ENCODE measurements at places on chromosomes 12 and 14.
A peak's percentile ranks its signal among the peaks of the same experiment; 100 is the strongest.

- DNase-seq, result no peak
These were observed 18.0 kb upstream of the DYRK2 start for GRCh38 chr12:67630373-67631088.

GRCh38 chr14:31568161-31568560, 7.0 kb downstream of the NUBPL start:
- DNase-seq, result no peak

- DNase-seq, result peak; percentile 84
These were observed 18.5 kb downstream of the UTP20 start for GRCh38 chr12:101298426-101298825.

DNA sequence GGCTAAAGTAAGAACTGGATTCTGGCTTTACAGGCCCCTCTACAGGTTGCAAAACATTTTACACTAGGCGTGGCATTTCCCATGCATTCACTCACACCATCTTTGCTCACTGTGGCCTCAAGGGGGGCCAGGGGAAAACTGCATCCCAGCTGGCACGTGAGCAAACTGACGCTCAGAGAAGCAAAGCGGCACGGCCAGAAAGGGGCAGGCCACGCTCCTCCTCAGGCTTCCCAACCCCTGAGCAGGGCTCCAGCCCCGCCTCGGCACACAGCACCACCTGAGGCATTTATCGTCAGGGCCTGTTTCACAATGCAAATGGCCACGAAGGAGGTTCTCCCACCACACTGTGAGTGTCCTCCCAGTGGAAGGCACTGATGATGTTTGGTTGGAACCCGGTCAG, 90.8 kb downstream of the BCL11B start:
- no peak for DNase-seq

GRCh38 chr14:22465201-22465840, 123.7 kb downstream of the DAD1 start:
- peak; percentile 24 for DNase-seq

DNA sequence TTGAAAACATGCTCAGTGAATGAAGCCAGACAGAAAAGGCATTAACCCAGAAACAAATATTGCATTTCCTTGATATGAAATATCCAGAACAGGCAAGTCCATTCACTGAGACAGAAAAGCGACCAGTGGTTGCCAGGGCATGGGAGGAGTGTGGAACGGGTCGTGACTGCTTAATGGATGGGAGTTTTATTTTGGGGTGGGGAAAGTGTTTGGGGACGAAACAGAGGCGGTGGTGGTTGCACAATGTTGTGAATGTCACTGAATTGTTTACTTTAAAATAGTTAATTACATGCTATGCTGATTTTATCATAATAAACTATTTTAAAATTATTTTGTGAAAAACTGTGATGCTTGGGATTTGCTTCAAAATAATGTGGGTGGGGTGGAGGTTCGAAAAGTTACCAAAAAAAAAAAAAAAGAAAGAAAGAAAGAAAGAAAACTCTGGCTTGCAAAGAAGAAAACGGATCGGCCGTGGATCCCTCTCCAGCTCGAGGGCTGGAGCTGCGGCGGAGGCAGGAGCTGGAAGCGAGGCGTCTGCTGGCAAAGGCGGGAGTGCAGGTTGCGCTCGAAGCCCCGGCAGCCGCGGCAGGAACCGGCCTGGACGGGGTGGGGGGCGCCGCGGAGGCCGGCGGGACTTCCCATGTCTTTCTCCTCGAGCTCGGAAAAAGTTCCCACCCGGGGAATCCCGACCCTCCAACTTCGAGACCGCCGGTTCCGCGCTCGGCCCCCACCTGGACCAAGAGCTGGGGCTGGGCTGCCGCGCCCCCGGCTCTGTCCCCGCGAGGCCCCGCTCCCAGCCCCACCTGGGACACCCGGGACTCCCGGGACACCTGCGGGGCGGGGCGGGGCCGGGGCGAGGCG, 524 bp upstream of the P2RX2 start:
- no peak for DNase-seq

DNA sequence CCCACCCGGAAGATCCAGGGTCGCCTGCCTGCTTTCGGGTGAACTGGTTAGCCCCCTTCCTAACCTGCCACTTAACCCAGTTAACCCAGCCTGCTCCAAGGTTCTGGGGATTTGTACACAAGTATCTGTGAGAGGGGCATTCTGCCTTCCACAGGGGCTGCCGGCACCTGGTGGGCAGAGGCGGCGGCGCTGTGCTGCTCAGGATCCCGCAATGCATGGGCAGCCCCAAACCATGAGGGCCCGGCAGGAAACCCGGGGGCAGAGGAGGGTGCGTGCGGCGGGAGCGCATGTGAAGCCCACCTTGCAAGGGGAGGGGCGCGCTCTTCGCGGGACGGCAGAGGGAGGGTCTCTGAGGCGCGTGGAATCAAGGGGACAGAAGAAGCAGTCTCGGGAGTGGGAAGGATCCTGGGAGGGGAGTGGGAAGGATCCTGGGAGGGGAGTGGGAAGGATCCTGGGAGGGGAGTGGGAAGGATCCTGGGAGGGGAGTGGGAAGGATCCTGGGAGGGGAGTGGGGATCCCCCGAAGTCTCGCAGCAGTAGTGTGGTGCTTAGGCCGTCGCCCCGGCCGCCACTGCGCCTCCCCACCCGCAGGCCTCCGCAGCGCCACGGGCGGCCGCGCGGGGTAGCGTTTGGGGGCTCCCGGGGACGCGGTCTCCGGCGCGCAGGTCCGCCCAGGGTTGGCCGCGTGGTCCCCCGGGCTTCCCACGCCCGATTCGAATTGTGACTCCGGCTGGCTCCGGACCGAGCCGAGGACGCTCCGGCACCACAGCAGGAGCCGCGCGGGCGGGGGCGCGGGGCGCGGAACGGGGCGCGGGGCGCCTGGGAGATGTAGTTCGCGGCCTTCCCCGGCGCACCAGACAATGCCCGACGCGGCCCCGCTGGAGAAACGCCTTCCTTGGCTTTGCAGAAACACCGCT, 4.9 kb upstream of the MTA1 start:
- DNase-seq, result peak; percentile 56

DNA sequence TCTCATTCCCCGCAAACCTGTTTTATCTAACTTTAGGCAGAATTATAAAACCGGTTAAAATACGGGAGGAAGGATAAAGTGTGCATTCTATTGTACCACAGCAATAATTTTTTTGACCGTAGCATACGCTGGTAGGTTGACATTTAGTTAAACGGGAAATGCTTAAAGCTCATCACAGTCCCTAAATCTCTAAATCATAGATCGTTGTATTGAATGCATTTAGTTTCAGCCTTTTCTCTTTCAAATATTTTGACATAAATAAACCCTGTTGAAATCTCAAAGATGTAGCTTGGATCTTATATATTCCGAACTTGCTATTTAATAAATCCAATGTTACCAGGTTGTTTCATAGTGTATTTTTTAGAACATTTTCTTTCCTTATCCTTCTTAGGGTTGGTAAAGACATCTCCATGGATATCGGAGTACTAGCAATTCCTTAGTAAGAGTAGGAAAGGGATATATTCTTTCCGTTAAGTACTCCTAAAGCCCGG, 798 bp downstream of the CLEC2B start:
- no peak for DNase-seq

- DNase-seq, result no peak
These were observed 687 bp downstream of the RAB35 start for GRCh38 chr12:120115692-120116440.

GRCh38 chr12:124527861-124528561, 39.4 kb downstream of the NCOR2 start:
- DNase-seq, result no peak
